Stimulated activated CD4-positive, alpha-beta T cell treated with anti-CD3 and anti-CD28 coated beads, Interleukin-1b, Interleukin-23, amount 100 ng/mL, for 1 hour (primary cell): ENCODE measurements at places on chromosomes 12 and 14.
A peak's percentile ranks its signal among the peaks of the same experiment; 100 is the strongest.

DNA sequence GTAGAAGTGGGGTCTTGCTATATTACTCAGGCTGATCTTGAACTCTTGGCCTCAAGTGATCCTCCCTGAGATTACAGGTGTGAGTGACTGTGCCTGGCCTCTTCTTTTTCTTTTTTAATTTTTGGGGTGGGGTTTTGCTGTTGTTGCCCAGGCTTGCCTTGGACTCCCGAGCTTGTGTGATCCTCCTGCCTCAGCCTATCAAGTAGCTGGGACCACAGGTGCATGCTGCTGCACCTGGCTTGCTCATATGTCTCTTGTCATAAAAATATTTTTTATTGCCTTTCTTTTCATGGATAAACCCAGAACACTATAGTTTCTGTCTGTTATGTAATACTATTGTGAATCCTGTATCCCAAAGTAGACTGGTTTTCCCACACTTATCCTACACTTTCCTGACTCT, 26.0 kb downstream of the SCYL2 start:
- DNase-seq = no peak

GRCh38 chr14:76432827-76433752, 57.2 kb downstream of the ESRRB start:
- DNase-seq = no peak

DNA sequence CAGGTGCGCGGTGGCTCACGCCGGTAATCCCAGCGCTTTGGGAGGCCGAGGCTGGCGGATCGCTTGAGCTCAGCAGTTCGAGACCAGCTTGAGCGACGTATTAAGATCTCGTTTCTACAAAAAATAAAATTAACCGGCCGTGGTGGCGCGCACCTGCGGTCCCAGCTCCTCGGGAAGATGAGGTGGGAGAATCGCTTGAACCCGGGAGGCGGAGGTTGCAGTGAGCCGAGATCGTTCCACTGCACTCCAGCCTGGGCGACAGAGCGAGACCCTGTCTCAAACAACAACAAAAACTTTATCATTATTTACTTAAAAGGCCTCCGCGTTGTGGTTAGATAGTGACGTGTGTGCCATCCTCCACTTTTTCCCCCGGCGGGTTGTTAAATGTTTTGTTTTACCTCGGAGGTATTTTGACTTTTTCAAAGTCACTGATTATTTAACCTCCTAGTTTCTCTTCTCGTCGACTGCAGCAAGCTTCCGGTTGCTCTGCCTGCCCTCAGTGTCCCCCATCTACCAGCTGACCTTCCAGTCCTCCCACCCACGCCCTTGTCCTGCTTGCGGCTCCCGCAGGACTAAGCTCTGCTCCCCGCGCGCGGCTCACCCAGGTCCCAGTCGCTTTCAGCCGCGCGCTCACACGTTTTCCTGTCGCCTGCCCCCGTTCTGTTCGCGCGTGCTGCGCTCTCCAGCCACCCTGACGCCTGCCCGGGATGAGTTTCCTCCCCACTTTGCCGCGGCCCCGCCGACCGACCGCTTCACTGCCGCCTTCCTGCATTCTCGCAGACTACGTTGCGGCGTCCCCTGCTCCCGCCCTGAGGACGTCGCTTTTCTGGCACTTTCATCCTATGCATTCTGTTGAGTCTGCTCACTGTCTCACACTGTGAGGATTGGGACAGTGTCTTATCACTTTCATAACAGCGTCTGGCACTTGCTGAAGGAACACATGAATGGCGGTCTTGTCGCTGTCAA, 1.2 kb upstream of the SCAF11 start:
- peak; percentile 26 for DNase-seq

DNA sequence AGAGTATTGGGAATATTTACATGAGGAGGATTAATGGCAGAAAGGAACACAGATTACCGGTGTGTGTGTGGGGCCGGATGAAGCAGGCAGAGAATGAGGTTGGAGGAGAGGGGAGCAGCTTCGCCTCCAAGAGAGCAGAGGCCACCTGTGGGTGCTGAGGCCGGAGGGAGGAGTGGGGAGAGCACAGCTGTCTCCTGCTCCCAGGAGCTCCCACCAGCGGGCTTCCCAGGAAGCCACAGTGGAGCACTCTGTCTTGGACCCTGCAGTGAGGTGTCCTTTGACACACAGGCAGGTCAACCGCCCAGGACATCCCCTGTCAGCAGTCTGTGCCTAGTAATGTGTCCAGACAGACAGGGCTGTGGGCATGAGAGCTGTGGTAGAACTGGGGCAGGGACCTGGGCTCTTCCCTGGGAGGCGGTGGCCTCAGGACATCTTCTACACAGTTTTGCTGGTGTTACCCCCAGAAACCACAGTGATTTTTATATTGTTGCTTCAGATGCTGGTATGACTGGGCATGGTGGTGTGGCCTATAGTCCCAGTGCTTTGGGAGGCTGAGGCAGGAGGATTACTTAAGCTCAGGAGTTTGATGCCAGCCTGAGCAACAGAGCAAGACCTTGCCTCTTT, 18.5 kb upstream of the AMN start:
- DNase-seq = no peak

DNA sequence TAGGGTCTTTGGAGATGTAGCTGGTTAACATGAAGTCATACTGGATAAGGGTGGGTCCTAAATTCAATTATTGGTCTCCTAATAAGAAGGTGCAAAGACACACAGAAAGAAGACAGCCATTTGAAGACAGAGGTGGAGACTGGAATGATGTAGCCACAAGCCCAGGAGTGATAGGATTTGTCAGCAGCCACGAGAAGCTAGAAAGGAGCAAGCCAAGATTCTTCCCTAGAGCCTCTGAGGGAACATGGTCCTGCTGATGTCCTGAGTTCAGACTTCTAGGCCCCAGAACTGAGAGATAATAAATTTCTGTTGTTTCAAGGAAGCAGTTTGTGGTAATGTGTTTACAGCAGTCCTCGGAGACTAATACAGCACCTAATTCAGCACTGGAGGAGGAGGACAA, 203.3 kb upstream of the SRRM4 start:
- no peak for DNase-seq

GRCh38 chr14:51704545-51704944, 52.8 kb downstream of the FRMD6 start:
- no peak for DNase-seq

DNA sequence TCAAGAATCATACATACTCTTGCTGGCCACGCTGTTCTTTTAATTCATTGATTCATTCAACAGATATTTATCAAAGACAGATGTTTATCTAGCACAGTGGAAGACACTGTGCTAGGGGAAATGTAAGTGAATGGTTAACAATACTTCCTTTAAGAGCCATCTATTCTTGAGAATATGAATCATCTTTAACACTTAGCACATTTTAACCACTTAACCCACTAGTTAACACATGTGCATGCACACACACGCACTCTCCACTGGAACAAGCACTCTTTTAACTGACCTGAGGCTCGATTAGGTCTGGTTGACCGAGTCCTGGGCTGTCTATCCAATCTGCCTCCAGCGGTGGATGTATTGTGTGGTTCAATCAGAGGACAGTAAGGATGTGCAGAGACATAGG, 34.6 kb downstream of the LMNTD1 start:
- DNase-seq = no peak

GRCh38 chr14:102594514-102595175, 2.2 kb downstream of the RCOR1 start:
- DNase-seq = peak; percentile 24

DNA sequence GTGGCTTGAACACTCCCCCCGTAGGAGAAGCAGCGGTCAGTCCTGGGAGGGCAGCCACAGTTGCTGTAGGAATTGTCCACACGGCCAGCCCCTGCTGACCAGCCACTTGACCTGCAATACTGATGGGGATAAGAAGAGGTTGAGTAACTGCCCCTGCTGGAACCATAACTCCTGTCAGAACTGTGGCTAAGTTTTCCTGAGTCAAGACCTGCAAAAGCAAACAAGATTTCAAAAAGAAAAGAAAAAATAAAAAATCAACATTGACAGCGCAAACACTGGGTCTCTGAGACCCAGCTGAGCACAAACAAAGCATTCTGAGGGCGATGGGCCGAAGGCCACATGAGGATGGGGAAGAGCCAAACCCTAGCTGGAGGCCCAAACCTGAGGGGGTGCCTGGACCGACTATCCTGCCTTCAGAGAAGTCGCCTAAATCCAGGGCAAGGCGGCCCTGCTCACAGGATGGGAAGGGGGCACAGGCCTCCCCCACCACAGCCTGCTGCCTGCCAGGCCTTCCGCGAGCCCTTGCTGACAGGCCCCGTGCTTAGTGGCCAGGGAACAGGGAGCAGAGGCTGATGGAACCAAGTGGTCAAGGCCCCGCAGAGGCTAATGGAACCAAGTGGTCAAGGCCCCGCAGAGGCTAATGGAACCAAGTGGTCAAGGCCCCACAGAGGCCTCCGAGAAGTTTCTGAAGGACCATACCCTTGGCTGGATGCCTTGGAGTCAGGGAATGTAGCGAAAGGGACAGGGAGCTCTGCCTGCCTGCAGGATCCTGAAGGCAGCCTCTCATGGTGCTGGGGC, 19.1 kb downstream of the POU6F1 start:
- no peak for DNase-seq

DNA sequence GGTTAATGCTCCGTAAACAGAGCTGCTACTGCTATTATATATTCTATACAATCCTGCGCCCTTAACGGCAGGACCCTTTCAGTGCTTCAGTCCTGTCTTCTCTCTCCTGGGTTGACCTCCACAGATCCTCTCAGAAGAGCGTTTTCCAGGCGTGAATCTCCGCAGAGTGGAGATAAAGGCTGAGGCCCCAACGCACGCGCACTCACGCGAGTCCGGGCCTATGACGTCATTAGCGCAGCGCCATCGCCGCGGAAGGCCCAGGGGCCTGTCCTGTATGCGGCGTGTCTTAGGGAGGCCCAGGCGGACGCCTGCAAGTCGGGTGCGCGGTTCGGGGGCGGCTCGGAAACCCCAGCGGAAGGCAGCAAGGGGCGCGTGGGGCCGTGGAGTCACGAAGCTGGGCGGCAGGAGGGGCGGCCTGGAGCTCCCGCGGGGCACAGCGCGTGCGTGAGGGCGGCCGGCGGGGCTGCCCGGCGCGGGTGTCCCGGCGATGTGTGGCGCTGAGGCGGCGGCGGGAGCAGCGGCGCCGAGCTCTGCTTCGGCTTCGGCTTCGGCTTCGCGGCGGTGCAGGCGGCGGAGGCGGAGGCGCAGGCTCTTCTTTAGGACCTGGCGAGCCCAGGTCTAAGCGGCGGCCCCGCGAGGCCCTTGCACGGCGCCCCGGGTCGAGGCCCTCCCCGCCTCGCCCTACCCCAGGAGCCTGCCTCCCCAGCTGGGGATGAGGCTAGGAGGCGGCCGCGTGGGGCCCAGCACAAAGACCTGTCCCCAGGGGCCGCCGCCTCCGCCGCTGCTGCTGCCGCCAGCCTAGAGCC, at the start of gene MAPKAPK5:
MAPKAPK5 (plus strand) TSS at position 479 of the 806 bp plus-strand sequence. CDS start 506 bp downstream, outside the sequence.
- DNase-seq = peak; percentile 97
